ENCODE measurements at places on chromosomes 11 and 22. TPM values are rescaled to one million over a fixed set of nuclear protein-coding genes. Genes with fewer than 3 reads are reported as not detected.

DNA sequence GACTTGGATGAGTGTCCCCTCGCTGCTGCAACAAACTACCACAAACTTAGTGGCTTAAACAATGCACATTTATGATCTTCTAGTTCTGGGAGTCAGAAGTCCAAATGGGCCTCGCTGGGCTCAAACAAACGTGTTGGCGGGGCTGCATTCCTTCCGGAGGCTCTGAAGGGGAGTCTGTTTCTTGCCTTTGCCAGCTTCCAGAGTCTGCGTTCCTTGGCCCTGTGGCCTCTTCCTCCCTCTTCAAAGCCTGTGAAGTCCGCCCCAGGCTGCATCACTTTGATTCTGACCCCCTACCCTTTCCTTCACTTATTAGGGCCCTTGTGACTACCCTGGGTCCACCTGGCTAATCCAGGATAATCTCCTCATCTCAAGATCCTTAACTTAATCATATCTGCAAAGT lies 80.3 kb upstream of the NECTIN1 start:
- DNase-seq, result no peak

- DNase-seq, result no peak
These were observed 927.4 kb downstream of the BRD1 start for GRCh38 chr22:48900327-48900597.

DNA sequence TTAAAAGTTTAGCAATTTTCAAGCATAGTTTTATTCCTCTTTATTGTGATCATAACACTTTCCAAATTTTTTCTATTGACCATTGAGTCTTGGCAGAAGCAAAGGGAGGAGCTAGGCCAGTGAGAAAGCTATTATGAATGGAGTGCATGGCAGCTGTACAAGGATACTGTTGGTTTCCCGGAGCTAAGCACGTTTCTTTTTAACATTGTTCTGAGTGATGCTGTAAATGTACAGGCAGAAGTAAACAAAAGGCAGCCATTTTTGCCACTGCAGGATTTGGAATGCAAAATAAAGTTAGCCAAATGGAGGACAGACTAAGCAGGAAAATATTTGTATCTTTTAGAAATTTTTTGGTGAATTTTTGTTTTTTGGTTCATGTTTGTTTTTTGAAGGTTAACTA lies 16.2 kb downstream of the CBL start:
- no peak for DNase-seq

GRCh38 chr22:44002997-44003396 lies 21.1 kb upstream of the PARVB start:
- DNase-seq, result no peak

The GLYATL1 gene
- not detected for total RNA-seq

The GRM5 gene
- not detected for total RNA-seq

The OR8D1 gene
- total RNA-seq, result not detected

Data from esophagus squamous epithelium (tissue), 5 donors.